BJ (cell line): ENCODE measurements at places on chromosomes 13 and 19.
A peak's percentile ranks its signal among the peaks of the same experiment; 100 is the strongest.

DNA sequence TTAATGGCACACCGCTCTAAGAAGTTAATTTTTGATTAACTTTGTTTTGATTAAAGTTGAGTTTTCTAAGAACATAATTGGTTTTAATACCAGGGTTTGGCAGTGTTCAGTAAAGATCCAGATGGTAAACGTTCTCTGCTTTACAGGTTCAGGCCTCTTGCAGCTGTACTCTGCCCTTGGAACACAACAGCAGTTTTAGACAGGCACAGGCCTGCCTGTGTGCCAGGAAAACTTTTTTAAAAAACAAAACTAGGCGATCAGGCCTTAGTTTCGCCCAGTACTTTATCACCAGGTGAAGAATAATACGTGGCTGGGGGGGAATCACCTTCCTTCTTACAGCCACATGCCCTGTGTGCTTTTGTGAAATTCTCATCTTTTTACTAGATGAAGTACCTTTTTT lies 38.0 kb upstream of the TEX29 start:
- DNase-seq: no peak

- no peak for DNase-seq
Measured at GRCh38 chr19:2511991-2512390, 36.1 kb downstream of the GADD45B start.

DNA sequence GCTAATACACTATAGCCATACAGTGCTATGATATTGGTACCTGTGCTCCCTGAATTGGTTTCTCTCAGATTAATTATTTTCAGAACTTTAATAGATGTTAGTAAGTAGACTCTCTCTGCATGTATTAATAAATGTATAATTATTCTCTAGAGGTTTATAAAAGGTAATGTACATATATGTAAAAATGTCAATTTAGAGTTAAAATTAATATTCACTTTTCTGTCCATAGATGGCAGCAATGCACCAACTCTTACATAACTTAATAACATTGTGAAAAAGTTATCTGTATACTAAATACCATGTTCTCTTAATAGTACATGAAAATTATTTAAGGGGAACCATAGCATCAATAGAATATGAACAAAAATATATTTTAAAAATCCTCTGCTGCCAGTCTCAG lies 515.0 kb upstream of the KLHL1 start:
- no peak for DNase-seq

DNA sequence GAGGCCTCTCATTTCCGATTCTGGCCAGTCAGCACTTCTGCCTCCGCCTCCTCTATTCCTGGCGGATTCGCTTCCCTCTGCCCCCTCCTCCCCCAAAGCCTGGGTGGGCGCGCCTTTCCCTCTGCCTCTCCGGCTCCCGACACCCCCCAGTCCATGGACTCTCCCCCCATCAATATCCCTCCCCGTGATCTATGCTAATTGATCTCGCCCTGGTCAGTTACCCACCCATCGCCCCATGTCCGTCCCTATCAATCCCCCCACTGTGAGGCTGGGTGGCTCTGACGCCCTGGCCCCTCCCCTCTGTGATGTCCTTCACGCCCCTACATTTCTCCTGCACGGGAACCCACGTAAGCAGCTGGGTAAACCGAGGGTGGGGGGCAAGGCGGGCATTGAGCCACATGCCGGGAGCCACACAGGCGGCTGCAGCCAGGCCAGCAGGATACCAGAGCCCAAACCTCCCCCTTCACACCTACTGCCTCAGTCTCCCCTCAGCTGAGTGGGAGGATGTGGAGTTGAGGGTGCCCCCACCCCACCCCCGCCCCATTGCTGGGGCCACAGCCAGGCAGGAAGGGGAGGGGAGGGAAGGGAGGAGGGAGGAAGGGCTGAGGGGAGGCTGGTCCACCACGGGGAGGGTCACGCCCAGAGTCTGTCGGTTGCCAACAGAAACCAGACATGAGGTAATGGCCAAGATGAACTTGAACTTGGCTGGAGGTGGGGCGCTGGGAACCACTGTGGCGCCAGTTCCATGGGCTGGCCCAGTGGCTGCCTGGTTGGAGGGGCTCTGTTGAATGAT lies 21.0 kb downstream of the SMIM24 start:
- DNase-seq: peak; percentile 63

DNA sequence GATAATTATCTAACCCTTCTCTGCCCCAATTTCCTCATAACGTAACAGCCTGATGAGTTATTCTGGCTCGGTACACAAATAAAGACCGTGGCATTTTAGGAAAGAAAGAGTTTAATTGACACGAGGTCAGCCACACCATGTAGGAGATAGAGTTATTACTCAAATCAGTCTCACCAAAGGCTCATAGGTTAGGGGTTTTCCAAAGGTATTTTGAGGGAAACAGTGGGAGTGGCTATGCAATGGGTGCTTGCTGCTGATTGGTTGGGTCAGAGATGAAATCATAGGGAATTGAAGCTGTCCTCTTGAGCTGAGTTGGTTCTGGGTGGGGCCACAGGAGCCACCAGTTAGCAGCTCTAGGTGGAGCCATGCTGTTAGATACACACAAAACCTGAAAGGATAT lies 137.5 kb downstream of the FREM2 start:
- no peak for DNase-seq

- no peak for DNase-seq
Measured at GRCh38 chr13:49000247-49000646, 24.5 kb downstream of the FNDC3A start.

GRCh38 chr19:39277598-39277997 lies 9.4 kb downstream of the IFNL2 start:
- DNase-seq: no peak

- DNase-seq: no peak
Measured at GRCh38 chr13:26602783-26603182, 45.3 kb downstream of the WASF3 start.

DNA sequence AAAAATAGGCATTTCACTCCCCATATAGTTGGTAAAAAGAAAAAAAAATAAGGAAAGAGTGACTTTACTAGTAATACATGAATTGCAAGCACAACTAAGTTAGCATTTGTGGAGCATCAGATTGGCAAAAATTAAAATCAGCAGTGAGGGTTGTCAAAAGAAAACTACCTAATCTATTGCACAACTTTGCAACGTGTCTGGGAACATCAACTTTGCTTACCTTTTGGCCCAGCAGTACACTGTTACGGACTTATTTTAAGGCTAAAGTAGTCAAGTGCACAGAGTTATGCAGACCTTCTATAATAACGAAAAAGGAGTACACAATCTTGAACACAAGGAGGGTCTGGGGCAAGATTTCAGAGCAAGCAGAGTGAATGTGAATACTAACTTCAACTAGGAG lies 102.6 kb downstream of the MIPEP start:
- no peak for DNase-seq

GRCh38 chr19:31675193-31675913 lies 326.1 kb upstream of the TSHZ3 start:
- no peak for DNase-seq

DNA sequence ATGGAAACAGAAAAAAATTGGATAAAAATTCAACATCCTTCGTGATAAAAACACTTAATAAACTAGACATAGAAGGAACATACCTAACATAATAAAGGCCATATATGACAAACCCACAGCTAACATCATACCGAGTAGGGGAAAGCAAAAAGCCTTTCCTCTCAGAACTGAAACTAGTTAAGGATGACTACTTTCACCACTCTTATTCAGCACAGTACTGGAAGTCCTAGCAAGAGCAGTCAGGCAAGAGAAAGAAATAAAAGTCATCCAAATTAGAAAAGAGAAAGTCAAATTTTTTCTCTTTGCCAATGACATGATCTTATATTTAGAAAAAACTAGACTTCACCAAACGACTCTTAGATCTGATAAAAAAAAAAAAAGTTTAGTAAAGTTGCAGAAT lies 25.8 kb upstream of the SLC7A9 start:
- no peak for DNase-seq

DNA sequence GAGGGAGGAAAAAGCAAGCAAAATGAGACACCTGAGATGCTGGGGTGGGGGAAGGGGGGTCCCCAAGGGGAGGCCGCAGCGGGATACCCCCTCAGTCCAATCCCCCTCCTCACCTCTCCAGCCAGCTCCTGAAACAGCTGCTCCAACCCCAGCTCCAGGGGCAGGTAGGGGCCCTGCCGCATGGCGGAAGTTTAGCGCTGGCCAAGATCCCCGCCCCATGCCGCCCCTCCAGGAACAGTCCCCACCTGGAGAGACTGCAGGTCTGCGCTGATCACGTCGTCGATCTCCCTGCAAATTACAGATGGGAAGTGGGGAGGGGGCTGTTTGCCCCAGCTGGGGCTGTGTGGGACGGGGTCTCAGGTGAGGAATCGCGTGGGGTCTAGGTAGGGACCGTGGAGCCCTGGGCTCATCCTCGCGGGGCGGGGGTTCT lies 9.0 kb downstream of the CAPN12 start:
- no peak for DNase-seq

- DNase-seq: no peak
Measured at GRCh38 chr13:51881296-51881695, 19.5 kb downstream of the CCDC70 start.

DNA sequence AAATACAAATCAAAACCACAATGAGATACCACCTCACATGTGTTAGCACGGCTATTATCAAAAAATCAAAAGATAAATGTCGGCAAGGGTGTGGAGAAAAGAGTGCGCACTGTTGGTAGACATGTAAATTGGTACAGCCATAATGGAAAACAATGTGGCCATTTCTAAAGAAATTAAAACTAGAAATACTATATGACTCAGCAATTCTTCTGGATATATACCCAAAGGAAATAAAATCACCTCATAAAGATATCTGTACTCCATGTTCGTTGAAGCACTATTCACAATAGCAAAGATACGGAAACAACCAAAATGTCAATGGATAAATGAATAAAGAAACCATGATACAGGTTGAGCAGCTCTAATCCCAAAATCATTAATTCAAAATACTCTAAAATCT lies 30.8 kb downstream of the VWA8 start:
- DNase-seq: no peak

DNA sequence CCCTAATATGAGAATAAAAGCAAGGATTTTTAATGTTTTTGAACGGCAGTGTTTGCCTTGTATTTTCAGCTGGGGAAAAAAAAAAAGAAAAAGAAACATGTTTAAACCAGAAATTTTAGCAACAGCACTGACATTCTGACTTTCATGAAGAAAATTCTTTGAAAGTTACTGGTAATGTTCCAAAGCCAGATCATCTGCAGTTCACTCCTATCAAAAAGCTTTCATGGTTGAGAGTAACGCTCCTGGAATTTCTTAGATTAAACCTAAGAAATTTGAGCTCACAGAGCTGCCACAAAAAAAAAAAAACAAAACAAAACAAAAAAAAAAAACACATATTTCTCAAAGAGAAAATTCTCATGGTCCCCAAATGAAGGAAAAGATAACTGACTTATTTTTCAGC lies 1106.7 kb downstream of the EFNB2 start:
- DNase-seq: no peak

GRCh38 chr19:55188625-55189024 lies 8.5 kb upstream of the SYT5 start:
- DNase-seq: no peak

- no peak for DNase-seq
Measured at GRCh38 chr13:52926971-52927370, 78.5 kb upstream of the PCDH8 start.

GRCh38 chr19:55579766-55580621 lies 654 bp downstream of the ZNF579 start:
- DNase-seq: no peak

- no peak for DNase-seq
Measured at GRCh38 chr19:7440188-7440975, 48.5 kb downstream of the PEX11G start.

DNA sequence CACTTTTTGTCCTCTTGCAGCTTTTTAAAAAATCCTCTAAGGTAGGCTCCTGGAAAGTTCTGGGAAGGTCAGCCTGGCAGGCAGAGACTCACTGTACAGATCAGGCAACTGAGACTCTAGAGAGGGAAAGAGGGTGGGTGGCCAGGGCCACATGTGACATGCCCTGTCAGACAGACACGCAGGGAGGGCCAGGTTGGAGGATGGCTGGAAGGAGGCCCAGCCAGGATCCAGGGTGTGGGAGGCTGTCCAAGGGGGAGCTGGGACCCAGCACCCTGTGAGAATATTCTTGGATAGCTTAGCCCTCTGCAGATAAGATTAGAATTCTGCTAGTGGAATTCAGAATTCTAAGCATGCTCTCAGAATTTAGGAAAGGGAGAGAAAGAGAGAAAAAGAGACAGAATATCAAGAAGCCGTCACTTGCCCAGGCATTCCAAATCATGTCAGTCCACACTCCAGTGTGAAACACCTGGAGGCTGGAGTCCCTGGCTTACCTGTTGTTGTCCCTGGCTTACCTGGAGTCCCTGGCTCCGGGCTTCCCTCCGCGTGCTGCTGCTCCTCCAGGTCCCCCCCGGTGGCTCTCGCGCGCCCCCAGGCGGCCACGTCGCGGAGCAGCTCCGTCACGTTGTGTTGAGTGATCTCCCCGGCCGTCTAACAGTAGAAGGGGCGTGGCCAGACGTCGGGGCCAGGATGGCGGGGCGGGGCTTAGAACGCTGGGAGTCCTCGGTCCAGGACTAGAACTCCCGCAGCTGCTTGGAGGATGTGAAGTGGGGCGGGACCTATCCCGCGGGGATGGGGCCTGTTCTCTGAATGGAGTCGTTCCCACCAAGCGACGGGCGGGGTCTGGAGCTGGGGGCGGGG lies 2.8 kb upstream of the TNNI3 start:
- no peak for DNase-seq

GRCh38 chr19:13441810-13442512 lies 64.3 kb downstream of the CACNA1A start:
- DNase-seq: no peak

- DNase-seq: no peak
Measured at GRCh38 chr13:20711301-20712044, 8.0 kb downstream of the IL17D start.

DNA sequence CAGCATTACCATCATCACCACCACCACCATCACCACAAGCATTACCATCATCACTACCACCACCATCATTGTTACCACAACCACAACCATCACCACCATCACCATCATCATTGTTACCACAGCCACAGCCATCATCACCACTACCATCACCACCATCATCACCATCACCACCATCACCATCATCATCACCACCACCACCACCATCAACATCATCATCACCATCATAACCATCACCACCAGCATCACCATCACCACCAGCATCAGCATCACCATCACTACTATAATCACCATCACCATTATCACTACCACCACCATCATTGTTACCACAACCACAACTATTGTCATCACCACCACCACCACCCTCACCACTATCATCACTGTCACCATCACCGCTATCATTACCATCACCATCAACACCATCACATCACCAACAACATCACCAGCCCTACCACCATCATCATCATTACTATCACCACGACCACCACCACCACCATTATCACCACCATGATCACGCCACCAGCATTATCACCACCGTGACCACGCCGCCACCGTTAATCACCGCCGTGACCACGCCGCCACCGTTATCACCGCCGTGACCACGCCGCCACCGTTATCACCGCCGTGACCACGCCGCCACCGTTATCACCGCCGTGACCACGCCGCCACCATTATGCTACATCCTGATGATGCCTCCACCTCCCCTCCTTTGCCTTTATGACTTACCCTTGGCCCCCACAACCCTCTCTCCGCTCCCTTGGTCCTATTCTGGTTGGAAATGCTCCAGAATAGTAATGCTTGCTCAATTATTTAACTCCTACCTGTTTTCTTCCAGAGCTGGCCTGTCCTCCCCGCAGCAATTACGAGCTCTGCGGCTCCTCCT lies 10.0 kb upstream of the FXYD3 start:
- DNase-seq: no peak

GRCh38 chr19:46384396-46384795 lies 29.0 kb downstream of the CCDC8 start:
- no peak for DNase-seq
